NCI-H446 (cell line): ENCODE measurements at places on chromosomes 16 and 17.

DNA sequence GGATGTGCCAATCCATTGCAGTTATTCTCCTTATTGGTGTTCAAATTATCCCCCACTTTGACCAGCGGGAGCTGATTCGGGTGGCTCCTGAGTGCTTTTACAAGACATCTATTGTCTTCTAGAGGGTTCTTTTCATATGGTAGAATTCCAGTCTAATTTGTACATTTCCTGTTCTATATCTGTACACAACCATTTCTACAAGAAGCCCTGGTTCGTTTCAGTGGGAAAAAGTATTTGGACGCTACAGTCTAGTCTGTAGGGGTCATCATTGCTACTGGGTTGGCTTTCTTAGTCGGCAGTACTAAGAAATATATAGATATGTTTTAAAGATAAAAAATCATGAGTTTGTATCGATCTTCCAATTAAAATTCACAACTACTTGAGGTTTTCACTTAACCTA, 262.6 kb downstream of the MAP2K6 start:
- no peak for DNase-seq

DNA sequence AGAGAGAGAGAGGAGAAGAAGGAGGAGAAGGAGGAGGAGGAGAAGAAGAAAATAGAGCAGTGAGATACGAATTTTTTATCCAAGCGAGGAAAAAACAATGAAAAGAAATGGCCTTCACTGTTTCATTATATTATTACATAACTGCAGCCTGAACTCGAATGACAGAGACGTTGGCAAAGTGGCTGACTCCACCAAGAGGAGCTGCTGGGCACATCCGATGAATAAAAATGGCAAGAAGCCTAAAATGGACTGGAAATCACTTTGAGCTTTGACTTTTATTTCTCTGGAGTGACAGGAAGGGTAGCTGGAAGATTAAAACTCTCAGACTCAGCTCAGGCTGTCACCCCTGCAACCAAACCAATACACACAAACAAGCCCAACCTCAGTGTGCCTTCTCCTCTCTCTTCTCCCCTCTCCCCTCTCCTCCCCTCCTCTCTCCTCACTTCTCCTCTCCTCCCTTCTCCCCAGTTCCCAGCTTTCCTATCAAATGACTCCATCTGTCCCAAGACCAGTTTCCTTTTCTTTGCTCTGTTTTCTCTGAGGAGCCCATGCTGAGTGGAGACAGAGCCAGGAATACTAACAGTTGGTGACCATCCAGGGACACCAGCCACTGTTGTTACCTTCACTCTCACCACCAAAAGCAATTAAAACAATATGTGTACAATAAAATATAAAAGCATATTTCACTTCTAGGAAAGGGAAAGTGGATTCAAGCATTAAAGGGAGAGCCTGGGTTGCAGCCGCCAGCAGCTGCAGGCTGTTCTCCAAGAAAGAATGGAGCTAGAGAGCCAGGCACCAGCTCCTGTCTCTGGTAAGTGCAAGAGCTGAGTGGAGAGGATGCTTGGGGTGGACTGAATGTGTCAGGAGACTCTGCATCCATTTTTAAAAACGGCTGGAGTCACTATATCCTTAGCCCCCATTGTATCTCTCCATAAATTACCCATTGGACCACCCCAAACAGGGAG, 51.2 kb downstream of the SOX9 start:
- DNase-seq: peak; percentile 72

DNA sequence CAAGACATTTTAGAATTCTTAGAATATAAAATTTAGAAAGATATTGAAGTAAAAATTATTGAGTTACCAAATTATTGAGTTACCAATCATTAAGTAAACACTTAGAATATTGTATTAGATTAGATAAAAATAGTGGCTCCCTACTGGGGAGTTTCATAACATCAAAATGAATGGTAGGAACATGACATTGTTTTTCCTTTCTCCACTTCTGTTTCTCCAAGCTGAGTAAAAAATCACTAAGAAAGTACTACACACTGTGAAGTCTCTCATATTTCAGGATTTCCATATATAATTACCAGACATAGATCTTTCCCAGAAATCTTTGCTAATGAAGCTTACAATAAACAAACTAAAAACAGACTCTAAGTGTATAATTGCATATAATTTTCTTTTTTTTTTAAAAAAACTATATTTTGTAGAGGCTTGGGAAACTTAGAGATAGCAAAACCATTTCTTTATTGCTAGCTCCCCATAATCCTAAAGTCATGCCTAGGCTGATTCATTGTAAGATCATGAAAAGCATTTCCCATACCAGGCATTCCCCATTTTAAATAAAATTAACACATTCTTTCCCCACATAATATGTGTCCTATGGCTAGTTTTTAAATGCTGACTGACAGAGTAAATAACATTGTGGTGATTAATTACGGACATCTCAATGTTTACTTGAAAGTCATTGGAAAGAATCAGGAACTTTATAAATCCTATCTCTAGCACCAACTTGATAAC, 1408.7 kb upstream of the GOT2 start:
- DNase-seq: no peak

DNA sequence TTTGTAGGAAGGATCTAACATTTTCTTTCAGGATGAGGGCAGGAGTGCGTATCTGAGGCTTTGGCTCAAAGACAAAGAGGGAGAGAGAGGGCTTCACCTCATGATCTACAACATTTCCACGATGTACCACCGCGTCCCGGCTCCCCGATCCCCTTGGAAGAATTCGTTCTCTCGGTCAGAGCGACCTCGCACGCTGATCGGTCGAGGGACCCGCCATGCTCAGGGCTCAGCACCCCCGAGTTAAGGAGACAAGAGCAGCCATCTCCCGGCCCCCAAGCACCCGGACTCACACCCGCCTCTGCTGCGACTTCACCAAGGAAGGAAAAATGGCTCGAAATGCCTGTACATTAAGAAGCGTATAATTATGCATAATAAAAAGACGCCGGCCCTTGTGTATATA, 89.5 kb upstream of the RPL38 start:
- DNase-seq: no peak

- DNase-seq: no peak
Observed at GRCh38 chr17:15083225-15083624, 181.9 kb downstream of the PMP22 start.

DNA sequence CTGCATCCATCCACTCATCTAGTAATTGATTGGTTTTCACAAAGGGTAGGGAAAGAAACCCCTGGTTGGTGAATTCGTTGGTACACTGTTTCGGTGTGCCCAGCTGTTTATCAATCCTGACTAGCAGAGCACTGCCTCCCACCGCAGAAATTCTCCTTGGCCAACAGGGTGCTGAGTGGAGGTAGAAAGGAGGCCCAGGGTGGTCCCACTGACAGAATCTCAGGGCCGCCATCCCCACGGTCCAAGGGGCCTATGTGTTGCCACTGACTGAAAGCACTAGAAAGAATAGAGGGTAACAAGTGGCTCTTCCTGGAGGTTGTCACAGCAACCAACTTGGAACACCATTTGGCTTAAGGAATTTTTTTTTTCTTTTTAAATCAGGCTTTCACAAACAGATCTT, 8.4 kb upstream of the RCVRN start:
- DNase-seq: no peak

- no peak for DNase-seq
Observed at GRCh38 chr17:73071066-73071999, 21.2 kb downstream of the SLC39A11 start.

DNA sequence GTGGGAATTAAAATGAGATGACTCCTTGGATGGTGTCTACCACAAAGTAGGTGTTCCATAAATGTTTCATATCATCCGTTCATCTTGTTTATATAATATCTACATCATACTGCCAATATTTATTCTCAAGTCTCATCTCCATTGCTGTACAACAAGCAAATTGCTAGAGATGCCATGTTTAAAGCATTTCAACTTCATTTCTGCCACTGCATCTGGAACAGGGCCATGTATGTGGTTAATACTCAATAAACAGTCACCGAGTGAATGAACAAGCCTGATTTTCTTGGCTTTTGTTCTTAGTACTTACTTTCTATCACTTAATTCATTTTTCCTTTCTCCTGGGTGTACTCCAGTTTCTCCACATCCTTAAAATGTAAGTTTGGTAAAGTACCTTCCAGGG, 107.6 kb downstream of the KCNJ2 start:
- DNase-seq: no peak

GRCh38 chr17:75571197-75571884, 16.3 kb upstream of the MYO15B start:
- DNase-seq: no peak

GRCh38 chr16:48592839-48593429, 17.0 kb downstream of the N4BP1 start:
- DNase-seq: no peak

- DNase-seq: peak; percentile 43
Observed at GRCh38 chr16:23941963-23942564, 106.3 kb downstream of the PRKCB start.

GRCh38 chr17:38663125-38663751, 11.5 kb downstream of the EPOP start:
- peak; percentile 18 for DNase-seq

DNA sequence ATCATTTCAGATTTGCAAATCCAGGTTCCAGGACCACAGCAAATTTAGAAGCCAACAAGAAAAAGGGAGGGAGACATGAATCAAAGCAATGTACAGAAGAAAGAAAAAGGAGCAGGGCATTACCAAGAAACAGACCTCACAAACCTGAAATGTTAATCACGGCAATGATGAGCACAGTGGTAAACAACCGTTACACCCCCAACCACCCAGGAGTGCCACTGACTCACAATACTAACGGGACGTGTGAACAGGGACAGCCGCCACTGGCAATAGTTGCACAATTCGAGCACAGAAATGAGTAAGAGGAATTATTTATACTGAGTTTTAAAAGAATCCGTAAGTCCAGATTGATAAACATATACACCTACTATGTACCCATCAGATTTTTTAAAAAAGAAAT, 13.8 kb downstream of the USP22 start:
- DNase-seq: no peak

GRCh38 chr16:7550096-7550495, 217.5 kb downstream of the RBFOX1 start:
- DNase-seq: no peak

GRCh38 chr17:19000531-19001325, 3.8 kb downstream of the FAM83G start:
- DNase-seq: no peak

DNA sequence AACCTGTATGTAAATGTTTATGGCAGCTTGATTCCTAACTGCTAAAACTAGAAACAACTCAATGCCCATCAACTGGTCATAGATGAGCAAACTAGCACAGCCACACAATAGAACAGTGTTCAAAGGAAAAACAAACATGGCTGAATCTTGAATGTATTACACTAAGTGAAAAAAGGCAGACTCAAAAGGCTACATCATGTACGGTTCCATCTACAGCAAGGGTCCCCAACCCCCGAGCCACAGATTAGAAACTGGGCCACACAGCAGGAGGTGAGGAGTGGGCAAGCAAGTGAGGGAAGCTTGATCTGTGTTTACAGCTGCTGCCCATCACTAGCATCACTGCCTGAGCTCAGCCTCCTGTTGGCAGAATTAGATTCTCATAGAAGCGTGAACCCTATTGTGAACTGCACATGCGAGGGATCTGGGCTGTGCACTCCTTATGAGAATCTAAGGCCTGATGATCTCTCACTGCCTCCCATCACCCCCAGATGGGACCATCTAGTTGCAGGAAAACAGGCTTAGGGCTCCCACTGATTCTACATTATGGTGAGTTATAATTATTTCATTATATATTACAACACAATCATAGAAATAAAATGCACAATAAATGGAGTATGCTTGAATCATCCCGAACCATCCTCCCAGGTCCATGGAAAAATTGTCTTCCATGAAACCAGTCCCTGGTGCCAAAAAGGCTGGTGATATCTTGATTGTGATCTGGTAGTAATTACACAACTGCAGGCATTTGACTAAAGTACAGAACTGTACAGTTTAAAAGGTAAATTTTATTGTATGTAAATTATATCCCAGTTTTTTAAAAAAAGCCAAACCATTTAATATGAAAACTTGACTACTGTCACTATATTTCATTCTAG, 7.7 kb downstream of the CEP20 start:
- no peak for DNase-seq

- DNase-seq: no peak
Observed at GRCh38 chr16:22013486-22013885, 5.6 kb downstream of the MOSMO start.

GRCh38 chr17:64781810-64782555, 119.9 kb upstream of the SMURF2 start:
- no peak for DNase-seq

- DNase-seq: no peak
Observed at GRCh38 chr16:72149676-72150464, 22.1 kb downstream of the PMFBP1 start.

DNA sequence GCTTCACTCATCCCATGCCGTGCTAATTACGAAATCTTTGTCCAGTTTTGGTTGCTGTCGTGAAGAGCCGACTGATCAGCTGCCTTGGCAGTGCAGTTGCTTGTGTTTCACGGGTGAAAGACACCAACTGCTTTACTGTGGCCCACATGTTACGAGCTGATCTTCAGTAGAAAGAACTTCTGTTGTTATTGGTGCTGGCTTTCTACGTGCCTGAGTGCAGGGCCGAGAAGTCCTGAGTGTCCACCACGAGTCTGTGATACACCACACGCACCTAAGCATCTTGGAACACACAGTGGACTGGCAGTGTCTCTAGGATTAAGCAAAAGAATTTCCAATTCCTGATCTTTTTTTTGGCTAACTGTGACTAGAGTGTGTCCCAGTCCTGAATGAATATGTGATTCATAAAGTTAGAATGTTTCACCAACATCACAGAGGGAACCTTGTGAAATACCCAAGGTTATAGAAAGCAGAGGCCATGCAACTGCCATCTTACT, 70.4 kb upstream of the CLEC18A start:
- no peak for DNase-seq

- DNase-seq: no peak
Observed at GRCh38 chr17:73187203-73187769, 5.6 kb upstream of the COG1 start.

GRCh38 chr16:88619859-88620815, 18.2 kb upstream of the IL17C start:
- DNase-seq: no peak

GRCh38 chr17:41392278-41392677, 5.1 kb downstream of the KRT31 start:
- no peak for DNase-seq

- no peak for DNase-seq
Observed at GRCh38 chr17:1260086-1260769, 10.0 kb upstream of the BHLHA9 start.

- DNase-seq: no peak
Observed at GRCh38 chr17:43543300-43543699, 2.8 kb downstream of the ETV4 start.

- DNase-seq: no peak
Observed at GRCh38 chr16:86044881-86045590, 146.1 kb downstream of the IRF8 start.

- DNase-seq: no peak
Observed at GRCh38 chr16:75703306-75703705, 2.0 kb upstream of the DUXB start.

- DNase-seq: no peak
Observed at GRCh38 chr17:36901506-36901905, 35.8 kb upstream of the LHX1 start.

GRCh38 chr17:9828296-9829295, 2.9 kb downstream of the GLP2R start:
- no peak for DNase-seq

DNA sequence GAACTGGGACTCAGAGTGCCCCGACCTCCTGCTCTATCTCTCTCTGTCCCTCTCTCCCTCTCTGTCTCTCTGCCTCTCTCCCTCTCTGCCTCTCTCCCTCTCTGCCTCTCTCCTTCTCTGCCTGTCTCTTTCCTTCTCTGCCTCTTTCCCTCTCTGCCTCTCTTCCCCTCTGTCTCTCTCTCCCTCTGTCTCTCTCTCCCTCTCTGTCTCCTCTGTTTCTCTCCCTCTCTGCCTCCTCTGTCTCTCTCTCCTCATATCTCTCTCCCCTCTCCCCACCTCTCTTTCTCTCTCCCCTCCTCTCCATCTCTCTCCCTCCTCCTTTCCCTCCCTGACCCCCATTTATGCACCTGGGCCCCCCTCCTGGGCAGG, 32.7 kb downstream of the TNFRSF13B start:
- no peak for DNase-seq
